ENCODE measurements at places on chromosomes 5 and 9.

DNA sequence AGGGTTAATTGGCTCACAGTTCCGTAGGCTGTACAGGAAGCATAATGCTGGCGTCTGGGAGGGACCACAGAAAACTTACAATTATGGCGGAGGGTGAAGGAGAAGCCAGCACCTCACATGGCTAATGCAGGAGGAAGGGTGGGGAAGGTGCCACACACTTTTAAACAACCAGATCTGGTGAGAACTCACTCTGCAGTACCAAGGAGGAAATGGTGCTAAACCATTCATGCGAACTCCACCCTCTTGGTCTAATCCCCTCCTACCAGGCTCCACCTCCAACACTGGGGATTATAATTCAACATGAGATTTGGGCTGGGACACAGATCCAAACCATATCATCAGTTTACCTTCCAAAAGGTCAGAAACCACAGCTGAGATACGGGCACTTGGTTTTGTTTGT, 122.9 kb downstream of the PDZD2 start:
- DNase-seq = no peak

DNA sequence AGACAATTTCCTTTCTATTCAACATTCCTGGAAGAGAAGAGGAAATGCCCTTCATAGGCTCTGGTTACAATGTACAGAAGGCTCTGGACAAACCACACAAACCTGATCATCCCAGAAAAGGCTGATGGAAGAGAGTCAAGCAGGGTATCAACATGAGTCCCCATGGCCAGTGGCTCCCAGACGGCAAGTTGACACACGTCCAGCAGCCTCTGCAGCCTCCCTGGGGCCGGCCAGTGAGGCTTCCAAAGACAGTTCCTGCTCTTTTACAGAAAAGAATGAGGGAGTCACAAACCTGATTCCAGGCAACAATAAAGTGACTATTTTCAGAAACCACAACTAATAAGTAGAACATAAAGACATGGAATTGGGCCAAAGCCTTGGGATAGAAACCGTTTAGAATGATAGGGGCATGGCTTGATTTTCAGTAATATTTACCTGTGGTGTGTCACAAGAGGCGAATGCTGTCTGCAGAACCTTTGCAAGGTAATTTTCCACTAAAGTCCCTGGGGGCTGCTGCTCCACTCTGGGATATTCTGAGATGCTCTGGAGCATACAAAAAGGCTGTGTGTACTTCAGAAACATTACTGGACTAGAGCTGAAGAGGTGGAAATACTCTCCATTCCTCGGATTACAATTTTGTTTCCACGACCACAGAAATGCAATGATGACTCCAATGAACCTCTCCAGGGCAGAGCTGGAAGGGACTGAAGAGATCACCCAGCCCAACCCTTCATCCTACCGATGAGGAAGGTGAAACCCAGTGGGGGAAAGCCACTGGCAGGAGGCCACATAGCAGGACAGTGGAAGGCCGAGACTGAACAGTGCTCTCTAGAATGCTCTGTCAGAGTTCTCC, 10.4 kb downstream of the MED27 start:
- no peak for DNase-seq

DNA sequence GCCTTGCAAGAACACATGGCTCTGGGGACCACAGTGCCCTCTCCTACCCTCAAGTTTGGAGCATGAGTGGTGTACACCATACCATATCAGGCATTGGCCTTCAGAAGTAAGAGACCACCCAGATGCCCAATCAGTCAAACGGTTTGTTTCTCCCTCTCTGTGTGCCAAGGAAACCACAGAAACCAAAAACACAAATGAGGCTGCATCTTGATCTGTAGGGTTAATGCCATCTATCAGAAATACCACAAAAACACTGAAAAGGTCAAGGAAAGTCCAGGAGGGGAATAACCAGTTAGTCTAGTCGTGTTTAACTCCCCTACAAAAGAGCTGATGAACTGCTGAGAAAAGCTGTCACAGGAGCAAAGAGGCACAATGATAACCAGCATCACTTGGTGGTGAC, 78.4 kb downstream of the INSYN2B start:
- no peak for DNase-seq

DNA sequence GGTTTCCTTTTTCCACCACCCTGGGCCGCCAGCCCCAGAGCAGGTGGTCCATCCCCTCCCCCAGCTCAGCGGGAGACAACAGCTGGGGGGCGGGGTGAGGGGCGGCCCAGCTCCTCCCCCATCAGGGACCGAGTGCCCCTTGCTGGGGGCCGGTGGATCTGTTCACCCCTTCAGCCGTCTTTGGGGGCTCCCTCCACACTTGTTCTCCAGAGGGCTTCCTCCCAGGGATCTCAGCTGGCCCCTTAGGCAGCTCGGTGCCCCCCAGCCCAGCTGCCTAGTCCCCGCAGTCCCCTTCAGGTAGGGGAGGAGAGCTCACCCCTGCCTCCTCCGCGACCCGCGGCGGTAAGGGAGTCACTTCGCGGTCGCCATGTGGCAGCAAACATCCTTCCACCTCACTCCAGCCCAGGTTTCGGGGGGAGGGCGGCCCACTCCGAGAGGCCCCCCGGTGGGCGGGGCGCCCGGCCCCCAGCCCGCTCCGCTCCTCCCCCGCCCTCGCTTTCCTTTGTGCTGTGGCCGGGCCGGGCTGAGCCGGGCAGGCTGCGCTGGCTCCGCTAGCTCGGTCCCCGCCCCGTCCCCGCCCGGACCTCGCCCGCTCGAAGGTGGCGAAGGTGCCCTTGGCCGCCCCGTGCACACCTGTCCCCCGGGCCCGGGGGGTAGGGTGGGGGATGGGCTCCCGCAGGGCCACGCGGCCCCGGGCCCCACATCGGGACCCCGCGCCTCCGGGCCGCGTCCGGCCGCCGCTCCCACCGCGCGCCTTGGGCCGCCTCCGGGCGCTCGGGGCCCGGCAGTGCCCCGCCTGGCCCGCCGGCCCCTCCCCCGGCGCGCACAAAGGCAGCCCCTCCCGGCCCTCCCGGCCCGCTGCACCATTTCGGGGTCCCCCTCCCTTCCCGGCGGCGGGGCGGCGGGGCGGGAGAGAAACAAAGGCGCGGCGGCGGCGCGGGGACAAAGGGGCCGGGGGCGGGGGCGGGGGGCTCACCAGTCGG, 683 bp downstream of the DBN1 start:
- DNase-seq = no peak

GRCh38 chr5:60893521-60893920, 49.5 kb upstream of the ELOVL7 start:
- DNase-seq = no peak

- DNase-seq = no peak
Observed at GRCh38 chr5:77360973-77361372, 131.1 kb downstream of the WDR41 start.

- DNase-seq = no peak
Observed at GRCh38 chr9:110526426-110526825, 53.1 kb downstream of the SVEP1 start.

DNA sequence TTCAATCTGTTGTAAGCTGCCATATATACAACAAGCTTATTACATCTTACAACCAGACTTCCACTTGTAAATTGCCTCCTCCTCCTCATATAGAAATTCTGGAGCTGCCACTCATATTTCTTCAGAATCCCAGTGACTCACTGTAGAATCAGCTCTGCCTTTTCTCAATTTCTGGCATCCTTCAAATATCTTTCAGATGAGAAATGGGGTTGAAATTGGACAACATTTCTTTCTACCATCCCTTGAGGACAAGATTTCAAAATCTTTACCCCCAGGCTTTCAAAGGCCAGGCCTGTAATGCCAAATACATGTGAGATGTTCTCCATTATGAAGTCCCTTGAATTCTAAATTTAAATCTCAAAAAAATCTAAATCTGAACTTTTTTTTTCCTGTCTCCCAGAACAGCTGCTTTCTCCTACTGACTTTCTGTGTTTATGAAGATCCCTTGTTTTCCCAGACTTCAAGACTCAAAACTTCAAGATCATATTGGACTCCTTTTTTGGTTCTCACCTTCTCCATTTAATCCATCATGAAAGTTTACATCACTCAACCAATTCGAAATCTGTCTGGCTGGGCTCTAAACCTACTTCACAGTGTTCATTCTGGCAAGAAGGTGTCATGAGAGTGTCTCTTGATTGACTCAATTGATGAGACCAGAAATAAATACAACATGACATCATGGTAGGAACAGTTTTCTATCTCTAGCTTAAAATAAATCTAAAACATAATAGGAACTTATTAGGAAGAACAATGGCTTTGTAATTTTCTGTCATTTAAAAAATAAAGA, 109.8 kb downstream of the HMHB1 start:
- DNase-seq = no peak

GRCh38 chr5:145189746-145190145, 645.4 kb downstream of the PRELID2 start:
- no peak for DNase-seq

DNA sequence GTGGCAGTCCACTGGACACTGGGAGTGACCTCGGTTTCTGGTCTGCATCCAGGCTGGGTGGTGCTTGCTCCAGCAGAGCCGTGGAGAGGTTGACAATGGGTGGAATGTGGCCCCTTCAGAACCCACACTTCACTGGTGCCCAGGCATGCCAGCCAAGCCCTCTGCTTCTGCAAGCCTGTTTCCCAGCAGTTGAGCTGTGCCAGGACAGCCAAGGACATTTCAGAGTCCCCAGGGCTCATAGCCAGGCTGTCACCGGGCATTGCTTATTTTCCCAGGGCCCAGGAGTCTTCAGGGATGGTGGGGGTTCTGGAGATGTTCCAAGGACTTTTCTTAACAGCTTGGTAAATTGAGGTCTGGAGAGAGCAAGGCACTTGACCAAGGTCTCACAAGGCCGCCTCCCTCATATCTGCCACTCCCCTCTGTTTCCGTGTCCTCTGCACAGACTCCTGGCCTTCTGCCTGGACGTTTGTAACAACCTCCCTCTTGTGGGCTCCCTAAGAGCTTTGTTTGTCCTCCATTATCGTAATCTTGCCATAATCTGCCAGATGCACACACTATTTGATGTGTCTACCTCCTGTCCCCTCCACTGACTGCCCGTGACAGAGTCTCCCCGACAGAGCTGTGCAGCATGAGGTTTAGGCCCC, 3.8 kb upstream of the NDST1 start:
- no peak for DNase-seq

- no peak for DNase-seq
Observed at GRCh38 chr5:43024217-43024616, 15.9 kb downstream of the ANXA2R start.

GRCh38 chr5:54207566-54207965, 102.8 kb downstream of the ARL15 start:
- no peak for DNase-seq

DNA sequence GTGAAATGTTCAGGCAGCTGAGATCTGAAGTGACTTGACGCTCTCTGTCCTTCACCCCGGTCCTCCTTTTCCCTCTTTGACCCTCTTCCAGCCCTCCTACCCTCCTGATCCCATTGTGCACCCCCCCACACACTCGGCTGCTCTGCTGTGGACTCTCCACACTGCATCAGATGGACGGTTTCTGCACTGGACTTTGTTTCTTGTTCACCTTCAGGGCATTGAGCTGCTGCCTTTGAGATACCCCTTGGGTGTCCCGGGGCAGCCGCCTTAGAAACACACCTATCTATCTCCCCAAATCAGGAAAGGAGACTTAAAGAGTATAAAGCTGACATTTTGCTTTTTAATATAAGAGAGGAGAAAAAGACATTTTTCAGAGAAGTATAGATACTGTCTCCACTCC, 27.5 kb downstream of the AMBP start:
- no peak for DNase-seq

GRCh38 chr9:18235181-18235908, 238.6 kb upstream of the ADAMTSL1 start:
- no peak for DNase-seq

DNA sequence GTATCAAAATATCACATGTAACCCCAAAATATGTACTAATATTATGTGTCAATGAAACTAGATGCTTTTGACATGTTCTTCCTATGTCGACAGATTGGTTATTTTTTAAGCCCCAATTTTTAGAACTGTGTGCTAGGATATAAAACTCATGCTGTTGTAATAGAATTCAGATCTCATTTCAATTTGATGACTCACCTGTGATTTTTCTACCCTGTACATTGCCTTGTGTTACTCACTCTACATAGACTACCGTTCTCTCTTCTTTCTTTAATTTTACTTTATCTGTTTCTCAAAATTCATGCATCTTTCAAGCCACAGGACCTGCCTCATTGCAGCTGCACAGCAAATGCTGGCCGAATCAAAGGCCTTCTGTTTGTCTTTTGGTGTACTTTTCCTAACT, 284.5 kb downstream of the MAT2B start:
- no peak for DNase-seq

GRCh38 chr9:126222363-126222834, 104.2 kb upstream of the MVB12B start:
- DNase-seq = no peak

DNA sequence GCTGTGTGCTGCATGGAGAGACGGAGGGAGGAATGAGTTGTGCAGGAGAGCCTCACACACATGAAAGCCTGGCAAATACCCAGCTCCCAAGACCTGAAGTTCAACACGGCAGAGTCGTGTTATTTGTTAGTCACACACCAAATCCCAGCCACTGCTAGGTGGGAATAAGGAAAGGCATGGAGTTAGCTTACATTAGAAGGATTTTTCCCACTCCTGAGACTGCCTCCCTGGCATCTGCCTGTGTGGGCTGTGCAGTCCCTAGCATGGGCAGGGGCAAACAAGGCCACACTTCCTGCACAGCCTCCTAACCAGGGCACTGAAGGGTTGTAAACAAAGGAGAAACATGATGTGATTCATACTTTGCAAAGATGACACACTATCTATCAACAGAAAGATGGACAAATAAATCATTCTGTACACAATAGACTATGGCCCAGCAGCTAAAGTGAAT, 306.8 kb downstream of the SPOCK1 start:
- DNase-seq = no peak

GRCh38 chr5:179325296-179326031, 19.8 kb downstream of the ADAMTS2 start:
- no peak for DNase-seq

DNA sequence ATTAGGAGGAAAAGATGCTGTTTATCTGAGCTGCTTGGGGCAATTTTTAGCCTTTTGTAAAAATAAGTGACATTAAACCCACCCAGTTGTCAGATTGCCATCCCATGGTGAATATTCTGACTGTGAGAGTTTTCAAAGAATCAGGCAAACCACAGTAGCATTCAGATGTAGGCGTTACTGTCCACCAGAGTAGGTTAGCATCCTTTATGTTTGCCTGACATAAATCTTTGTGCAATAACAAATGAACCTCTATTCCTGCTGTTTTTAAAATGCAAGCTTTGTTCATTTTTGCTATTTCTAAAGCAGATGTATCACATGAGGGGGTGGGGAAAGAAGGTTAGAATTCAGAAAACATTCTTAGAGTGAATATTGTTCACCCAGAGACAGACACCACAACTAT, 427.8 kb downstream of the CDH9 start:
- no peak for DNase-seq

- no peak for DNase-seq
Observed at GRCh38 chr5:170640731-170641588, 137.1 kb downstream of the KCNIP1 start.

GRCh38 chr5:65276178-65276890, 205.4 kb downstream of the ADAMTS6 start:
- DNase-seq = no peak

All from effector CD4-positive, alpha-beta T cell (primary cell).